ENCODE measurements at places on chromosomes 5 and 9. TPM values are rescaled to one million over a fixed set of nuclear protein-coding genes. Genes with fewer than 3 reads are reported as not detected.

The PRRX2 gene
- 3.9 TPM for total RNA-seq

DNA sequence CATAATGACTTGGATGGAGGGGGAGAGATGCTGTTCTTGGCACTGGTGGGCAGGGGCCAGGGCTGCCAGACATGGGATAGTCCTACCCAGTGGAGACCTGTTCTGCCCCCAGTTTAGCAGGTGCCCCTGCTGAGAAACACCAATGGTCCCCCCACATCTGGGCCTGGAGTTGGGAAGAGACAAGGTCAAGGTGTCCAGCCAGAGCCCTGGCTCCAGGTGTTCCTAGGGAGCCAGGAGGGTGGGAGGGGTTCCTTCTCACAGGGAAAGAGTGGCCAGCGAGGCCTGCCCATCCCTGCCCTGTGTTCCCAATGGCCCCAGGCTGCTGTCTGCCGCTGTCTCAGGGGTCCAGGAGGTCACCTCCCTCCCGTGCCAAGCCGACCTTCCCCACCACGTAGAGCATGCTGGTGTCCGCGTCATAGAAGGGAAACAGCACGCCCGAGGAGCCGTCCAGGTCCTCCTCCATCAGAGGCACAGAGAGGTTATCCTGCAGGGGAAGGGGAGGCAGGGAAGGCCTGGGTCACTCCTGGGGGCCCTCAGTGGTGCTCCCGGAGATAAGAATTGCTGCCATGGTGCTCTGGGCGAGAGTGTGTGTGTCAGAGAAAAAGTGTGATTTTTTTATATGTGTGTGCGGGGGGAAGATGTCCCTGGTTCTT is 11.7 kb upstream of the TRIM14 start:
- no peak for DNase-seq

DNA sequence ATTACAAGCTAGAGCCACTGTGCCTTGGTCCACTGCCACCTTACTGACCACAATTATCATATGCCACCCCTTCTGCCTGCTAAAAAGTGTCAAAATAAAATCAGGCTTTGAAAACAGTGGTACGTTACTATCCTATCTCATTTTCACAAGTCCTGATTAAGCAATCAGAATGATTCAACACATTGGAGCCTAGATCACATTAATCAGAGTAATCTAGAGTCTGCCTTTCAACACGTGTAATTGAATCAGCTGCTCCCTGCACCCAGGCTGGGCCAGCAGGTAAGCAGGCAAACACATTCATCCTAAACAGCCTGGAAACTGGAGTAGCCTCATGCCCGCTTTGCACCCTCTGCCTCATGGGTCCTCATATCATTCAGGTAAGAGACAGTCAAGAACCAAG is 186.2 kb downstream of the DCP2 start:
- peak; percentile 27 for DNase-seq

DNA sequence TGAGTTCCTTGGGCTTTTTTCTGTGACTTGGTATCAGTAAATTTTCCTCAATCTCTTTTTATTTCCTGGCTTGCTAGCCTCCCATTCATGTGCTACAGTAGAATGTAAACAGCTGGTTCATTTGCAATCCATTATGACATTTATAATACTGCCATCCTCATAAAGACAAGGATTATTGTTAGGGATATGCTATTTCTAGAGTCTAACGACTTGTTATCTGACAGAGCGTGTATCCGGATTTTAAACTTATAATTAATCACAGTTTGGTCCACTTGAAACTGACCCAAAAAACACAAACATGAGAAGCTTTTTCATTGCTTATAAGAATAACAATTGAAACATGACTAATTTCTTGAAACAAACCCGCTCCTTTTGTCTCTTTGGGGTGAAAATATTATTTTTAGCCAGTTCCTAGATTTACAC is 585.8 kb downstream of the TLE4 start:
- DNase-seq = no peak

GRCh38 chr9:108060175-108060574 is 570.6 kb upstream of the KLF4 start:
- no peak for DNase-seq

The FUT7 gene
- total RNA-seq = 0.31 TPM

DNA sequence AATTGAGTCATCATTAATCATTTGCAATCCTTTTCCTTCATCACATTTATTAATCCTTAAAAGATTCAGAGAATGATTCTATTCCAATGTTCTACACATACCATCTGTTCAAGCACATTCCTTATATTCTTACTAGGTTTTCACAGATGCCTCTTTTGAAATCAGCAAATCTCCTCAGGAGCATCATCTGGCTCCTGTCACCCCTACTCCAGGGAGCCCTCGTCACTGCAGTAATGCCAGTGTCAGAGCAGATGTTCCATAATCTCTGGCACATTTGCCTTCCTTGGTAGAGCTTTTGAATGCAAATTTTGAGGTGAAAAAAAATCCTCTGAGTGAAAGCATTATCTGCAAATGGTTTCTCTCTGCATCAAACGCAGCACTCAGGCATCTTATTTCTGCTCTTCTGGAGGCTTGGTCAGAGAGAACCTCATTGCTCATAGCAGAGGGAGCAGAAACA is 7.6 kb upstream of the KCNV2 start:
- no peak for DNase-seq

DNA sequence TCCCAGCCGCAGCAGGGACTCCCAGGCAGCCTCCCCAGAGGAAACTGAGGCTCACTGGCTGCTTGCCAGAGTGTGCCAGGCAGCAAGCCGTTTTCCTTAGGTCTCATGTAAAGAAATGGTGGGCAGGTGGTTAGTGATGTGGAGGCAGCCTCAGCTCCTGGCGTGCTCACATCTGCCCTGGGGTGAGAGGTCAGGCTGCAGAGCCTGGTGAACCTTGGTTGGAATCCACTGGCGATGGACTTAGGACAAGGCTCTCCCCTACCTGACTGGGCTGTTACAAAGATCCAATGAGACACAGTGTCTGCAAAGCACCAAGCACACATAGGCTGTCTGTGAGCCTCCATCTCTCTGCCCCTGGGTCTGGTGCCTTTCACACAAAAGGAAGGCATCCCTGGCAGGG is 30.9 kb downstream of the LHX6 start:
- no peak for DNase-seq

- DNase-seq = no peak
Measured at GRCh38 chr9:98374385-98375051, 119.1 kb upstream of the TBC1D2 start.

The SLC35D2 gene
- 17.3 TPM for total RNA-seq

- no peak for DNase-seq
Measured at GRCh38 chr5:11584017-11584416, 320.2 kb downstream of the CTNND2 start.

The PRUNE2 gene
- 10.9 TPM for total RNA-seq

DNA sequence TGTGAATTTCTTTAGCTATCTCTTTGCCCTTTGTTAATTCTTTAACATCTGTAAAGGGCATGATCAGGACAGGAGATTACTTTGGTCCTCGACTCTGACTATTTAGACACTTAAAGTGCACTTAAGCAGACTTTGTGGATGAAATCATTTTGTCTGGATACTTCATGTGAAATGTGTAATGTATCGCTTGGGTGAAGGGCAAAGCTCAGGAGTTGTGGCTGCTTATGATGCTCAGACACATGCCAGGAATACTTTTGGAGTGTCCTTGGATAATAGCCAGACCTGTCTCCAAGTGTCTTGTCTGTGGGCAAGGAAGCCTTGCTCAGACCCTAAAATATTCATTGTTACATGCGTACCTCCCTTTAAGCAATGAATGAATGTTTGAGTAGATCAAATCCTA is 87.8 kb downstream of the RAI14 start:
- no peak for DNase-seq

The DDX4 gene
- total RNA-seq = not detected

DNA sequence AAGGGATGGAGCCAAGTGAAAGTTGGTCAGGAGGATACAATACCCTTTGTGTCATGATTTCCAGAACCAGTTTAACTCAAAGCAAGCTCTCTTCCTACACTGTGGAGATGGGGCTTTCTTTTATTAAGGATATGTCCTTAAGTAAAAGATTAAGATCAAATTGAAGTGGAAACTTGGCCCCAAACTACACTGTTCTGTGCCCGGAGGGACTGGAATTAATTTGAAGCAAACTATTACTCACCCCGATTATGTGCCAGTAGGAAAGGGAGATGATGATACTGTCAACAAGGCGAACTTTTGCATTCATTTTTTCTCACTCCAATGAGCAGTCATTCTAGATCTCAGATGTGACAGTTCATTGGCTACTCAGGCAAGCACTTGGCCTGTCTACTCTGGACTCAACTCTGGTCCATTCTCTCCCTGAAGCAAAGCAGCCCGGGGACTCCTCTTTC is 186.7 kb downstream of the NTRK2 start:
- no peak for DNase-seq

The C5 gene
- total RNA-seq = 7.2 TPM

DNA sequence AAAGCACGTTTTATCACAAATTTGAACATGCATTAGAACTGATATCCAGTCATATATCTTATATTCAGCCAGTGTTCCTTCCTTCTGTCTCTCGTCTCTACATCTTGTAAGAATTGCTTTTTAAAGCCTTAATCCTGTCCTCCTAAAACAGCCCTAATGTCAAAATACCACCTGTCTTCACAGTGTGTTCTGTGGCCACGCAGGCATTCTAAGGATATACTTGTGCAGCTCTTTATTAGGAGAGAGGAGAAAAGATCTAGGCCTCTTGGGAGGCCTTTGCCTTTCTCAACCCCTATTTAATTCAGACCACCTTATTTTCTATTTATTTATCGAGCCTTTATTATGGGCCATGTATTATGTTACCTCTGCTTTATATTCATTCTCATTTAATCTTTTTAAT is 78.3 kb downstream of the MAN2A1 start:
- DNase-seq = no peak

The EDIL3 gene
- total RNA-seq = 2.3 TPM

GRCh38 chr9:104748359-104749031 is 1.0 kb downstream of the NIPSNAP3A start:
- no peak for DNase-seq

DNA sequence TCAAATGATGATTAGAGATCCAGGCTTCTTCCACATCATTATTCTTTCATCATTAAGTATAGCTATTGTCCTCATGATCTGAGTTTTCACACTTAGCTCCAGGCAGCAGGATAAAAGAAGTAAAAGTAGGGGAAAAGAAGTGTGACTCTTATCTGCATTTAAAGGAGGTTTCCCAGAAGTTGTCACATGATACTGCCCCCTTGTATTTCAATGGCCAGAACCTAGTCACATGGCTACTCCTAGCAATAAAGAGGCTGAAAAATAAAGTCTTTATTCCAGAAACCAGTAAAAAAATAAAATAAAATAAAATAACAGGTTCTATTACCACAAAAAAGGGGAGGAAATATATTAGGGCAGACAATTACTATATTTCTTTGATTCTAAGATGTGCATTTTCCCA is 5.3 kb upstream of the NDUFS4 start:
- no peak for DNase-seq

The LRRC19 gene
- total RNA-seq = not detected

- DNase-seq = no peak
Measured at GRCh38 chr5:59532979-59533729, 360.4 kb downstream of the PDE4D start.

The ZNF300 gene
- total RNA-seq = 6.9 TPM

DNA sequence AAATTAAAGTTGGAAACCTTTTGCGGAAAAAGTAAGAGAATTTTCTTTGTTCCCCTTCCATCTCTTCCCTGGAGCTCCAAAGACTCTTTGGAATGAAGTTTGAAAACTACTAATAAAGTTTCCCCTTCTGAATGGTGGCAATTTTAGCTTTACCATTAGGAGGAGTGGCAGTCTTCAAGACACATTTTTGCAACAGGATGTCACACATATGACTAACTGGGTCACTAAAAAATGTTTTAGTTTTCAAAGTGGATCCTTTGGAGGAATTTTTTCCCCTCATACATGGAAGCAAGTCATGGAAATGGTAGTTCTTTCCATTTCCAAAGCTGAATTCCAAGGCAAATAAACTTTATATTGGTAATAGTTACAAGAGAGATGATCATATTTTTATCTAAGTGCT is 15.6 kb downstream of the FBXO4 start:
- no peak for DNase-seq

The FGF1 gene
- 2.2 TPM for total RNA-seq

DNA sequence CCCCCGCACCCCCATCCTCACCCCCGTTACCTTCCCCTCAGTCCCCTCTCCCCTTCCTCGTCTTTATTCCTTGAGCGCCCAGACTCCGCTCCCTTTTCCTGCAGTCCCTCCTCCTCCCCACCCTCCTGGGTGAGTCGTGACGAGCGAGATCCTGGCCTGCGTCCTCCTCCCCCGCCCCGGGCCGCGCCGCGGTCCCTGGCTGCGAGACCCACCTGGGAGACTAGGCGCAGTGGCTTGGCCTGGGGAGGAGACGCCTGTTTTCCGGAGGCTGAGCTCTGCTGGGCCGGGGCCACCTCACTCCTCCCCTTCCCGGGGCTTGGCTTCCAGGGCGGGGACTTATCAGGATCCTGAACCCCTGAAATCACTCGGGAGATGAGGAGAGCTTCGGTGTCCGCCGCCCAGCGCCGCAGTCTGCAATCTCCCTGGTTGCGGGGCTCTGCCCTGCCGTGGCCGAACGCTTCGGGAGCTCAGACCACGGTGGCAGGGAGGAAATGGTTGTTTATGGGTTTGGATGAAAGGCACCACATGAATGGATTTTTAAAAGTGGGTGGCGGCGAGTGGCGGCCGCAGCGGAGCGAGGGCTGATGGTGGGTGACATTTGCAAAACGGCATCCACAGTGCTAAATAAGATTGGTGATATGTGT is 984 bp downstream of the STXBP1 start:
- DNase-seq = no peak

- no peak for DNase-seq
Measured at GRCh38 chr5:116616876-116617275, 42.3 kb upstream of the SEMA6A start.

DNA sequence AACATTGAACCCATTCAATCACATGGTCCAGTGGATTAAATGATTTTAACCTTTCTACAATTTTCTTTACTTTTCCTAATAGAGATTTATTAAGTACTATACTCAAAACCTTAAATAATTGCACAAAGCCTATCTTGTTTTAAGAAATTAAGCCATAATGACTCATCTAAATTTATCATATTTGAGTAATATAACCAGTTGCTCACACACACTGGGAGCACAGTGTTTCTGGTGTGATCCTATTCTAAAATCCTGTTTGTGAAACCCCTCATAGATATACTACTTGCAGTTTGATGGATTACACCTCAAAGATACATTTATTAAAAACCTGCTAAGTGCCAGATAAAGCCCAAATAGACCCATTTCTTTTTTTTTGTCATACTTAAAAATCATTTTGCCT is 668.3 kb upstream of the CDH18 start:
- no peak for DNase-seq

GRCh38 chr9:126049088-126049487 is 277.5 kb upstream of the MVB12B start:
- no peak for DNase-seq

The PLEKHG4B gene
- 0.60 TPM for total RNA-seq

- no peak for DNase-seq
Measured at GRCh38 chr5:172088801-172089200, 82.4 kb upstream of the FBXW11 start.

DNA sequence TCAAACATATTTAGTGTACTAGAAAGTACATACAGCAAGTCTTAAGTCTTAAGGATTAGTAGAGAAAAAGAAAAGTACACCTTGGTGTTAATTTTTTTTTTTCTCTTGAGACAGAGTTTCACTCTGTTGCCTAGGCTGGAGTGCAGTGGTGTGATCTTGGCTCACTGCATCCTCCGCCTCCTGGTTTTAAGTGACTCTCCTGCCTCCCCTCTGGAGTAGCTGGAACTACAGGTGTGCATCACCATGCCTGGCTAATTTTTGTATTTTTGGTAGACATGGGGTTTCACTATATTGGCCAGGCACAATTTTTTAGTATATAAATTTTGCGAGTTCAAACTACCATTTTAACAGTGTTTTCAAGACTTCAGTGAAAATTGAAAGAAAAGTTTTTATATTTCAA is 1941.1 kb upstream of the CDH6 start:
- no peak for DNase-seq

- DNase-seq = no peak
Measured at GRCh38 chr9:68898781-68899439, 115.0 kb downstream of the PRKACG start.

Data from omental fat pad (tissue), 4 donors.